GDM1 (cell line): ENCODE measurements at places on chromosomes 2 and 18.

DNA sequence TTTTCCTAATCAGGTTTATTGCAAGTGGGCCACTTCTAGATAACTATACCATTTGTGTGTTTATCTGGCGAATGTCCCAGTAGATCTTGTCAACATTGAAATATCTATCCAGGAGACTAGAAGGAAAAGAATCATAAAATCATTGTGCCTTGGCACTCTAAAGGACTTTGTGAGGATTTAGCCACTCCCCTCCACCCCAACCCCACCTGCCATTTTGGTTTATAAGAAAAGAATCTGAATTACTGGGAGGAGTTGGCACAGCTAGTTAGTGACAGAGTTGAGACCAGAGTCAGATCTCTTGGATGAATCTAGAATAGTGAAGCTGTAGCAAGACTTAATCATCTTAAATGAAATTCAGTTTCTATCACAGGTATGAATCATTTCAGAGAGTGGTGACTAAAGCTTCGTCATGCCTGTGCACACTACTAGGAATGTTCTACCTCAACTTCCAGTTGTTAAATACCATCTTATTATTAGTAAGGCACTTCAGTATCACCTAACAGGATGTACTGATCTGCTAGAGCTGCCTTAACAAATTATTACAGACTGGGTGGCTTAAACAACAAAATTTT, 212.7 kb upstream of the SLC14A2 start:
- DNase-seq = no peak

GRCh38 chr2:195656161-195656858, 716 bp upstream of the SLC39A10 start:
- DNase-seq = no peak

DNA sequence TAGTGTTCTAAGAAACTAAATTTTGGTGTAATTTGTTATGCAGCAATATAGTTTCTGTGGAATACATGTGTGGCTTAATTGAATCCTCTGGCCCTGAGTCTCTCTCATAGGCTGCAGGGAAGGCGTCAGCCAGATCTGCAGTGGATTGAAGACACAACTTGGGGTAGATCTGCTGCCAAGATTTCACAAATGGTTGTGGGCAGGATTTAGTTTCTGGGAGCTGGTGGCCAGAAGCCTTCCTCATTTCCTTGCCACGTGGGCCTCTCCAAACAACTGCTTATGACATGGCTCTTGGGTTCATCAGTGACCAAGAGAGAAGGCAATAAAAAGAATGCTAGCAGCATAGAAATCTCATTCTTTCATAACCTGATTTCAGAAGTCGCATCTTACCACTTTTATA, 28.2 kb downstream of the CCDC102B start:
- no peak for DNase-seq

- DNase-seq = peak; percentile 45
Measured at GRCh38 chr18:9673296-9674251, 34.5 kb upstream of the RAB31 start.

DNA sequence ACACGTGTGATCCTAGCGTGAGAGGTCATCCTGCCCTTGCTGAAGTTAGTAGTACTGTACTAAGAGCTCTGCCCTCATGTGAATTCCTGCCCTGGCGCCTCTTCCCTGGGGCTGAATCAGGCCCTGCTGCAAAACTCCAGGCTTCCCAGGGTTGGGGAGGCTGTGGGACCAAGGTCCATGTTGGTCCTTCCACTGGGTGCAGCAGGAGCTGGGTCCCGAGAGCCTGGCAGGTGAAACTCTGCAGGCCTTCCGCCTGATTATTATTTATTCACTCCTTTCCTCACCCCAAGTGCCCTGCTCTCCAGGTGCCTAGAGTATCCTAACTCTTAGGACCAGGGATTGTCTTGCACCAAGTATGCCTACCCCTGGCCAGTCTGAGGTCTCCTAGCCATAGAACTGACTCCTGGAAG, 5.3 kb upstream of the CNNM3 start:
- no peak for DNase-seq

DNA sequence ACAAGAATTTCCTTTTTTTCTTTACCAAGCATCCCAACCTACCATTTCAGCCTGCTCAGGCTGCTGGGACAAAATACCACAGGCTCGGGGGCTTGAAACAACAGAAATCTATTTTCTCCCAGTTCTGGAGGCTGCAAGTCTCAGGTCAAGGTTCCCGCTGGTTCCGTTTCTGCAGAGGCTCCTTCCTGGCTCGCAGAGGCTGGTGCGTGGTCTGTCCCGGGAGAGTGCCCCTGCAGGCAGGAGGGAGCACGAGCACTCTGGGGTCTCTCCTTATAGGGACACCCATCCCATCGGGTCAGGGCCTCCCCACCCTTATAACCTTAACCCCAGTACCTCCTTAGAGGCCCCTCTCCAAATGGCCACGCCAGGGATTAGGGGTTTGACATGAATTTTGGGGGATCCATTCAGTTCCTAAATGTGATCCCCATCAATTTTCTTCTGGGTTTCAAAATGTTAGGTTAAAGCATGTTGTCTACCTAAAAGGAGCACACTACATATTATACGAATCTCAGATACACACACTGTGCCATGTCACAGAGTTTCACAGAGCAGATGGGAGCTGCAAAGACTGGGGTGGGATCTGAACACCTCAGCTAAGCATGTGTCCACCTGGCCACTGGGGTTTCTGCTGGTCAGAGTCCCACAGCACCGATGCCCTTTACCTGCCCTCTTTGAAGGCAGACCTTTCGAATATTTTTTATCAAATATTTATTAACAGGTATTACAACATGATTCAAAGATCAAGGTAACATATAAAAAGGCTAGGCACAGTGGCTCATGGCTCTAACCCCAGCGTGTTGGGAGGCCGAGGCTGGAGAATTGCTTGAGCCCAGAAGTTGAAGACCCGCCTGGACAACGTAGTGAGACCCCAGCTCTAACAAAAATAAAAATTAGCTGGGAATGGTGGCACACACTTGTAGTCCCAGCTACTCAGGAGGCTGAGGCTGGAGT, 17.6 kb upstream of the ADI1 start:
- no peak for DNase-seq

DNA sequence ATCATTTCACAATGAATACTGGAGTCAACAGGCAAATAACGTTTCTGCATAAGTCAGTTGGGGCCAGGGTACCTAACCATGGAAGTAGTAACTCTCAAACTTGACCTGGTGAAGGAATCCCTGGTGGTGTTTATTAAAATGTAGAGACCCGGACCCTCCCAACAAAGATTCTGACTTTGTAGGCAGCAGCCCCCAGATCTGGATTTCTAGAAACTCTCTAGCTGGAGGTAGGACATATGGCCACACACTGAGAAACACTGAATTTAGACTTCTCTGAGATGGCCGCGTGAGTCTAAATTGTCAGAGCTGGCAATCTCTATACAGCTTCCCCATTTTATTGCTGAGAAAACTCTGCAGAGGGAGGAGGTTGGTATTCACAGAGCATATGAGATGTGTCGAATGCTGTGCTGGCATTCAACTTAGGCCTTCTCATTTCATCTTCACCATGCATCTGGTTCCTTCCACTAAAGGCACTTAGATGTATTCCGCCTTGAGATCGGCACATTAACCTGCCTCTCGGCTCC, 278.1 kb downstream of the CYRIA start:
- no peak for DNase-seq

GRCh38 chr2:69114534-69114933, 101.6 kb downstream of the ANTXR1 start:
- DNase-seq = no peak

- no peak for DNase-seq
Measured at GRCh38 chr2:181742361-181742760, 62.0 kb upstream of the NEUROD1 start.

DNA sequence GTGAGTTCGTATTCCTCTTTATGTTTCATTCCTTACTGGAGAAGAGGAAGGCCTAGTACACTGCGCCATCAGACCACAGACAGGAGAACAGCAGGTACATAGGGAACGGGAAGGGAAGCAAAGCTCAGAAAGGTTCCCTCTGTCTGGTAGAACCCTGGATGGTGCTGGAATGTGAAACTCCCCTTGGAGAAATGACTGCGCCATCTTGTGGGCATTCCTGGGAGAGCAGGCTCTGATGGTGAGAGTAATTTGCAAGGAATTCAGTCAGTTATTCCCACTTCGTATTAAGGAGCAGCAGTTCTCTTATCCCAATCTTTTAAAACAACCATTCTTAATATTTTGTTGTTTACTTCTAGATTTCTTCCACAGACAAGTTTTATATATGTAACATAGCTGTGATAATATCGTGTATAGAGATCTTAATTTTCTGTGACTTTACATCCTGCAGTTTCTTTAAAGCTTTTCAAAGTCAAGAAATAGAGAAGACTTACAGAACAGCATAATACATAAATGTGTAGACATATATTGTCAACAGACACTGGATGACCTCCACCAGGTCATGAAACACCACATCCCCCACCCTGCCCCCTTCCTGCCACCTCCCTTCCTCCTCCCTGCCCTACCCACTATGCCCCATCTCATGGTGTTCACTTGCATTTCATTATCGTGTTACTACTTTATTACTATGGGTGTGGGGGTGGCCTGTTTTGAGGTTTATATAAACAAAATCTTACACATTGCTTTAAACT, 83.9 kb downstream of the ARHGEF4 start:
- no peak for DNase-seq

DNA sequence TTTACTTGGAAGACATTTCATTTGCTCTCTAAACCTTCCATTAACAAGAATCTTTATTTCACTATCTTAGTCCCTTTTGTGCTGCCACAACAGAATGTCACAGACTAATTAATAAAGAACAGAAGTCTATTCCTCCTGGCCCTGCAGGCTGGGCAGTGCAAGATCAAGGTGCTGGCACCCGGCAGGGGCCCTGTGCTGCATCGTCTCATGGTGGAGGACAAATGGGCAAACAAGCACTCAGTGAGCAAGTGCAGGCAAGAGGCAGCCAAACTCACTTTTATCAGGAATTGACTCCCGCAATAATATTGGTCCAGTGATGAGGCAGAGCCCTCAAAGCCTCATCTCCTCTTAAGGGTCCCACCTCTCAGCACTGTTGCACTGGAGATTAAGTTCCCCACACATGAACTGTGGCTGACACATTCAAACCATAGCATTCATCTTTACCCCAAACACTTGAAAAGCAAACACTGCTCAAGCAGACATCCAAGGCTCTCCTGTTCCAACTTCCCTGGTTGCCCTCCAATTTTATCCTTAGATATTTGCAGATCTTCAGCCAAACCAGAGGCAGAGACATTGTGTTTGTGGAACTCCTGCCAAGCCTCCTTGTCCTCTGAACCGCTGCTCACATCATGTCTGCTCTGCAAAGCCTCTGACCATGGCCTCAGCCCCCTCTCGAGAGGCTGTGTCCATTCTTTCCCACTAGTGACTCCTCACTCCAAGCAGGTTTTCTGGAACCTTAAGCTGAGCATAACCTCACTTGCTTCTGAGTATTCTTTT, 404.4 kb upstream of the SOX11 start:
- no peak for DNase-seq

- DNase-seq = no peak
Measured at GRCh38 chr2:14234911-14235310, 397.6 kb upstream of the LRATD1 start.

DNA sequence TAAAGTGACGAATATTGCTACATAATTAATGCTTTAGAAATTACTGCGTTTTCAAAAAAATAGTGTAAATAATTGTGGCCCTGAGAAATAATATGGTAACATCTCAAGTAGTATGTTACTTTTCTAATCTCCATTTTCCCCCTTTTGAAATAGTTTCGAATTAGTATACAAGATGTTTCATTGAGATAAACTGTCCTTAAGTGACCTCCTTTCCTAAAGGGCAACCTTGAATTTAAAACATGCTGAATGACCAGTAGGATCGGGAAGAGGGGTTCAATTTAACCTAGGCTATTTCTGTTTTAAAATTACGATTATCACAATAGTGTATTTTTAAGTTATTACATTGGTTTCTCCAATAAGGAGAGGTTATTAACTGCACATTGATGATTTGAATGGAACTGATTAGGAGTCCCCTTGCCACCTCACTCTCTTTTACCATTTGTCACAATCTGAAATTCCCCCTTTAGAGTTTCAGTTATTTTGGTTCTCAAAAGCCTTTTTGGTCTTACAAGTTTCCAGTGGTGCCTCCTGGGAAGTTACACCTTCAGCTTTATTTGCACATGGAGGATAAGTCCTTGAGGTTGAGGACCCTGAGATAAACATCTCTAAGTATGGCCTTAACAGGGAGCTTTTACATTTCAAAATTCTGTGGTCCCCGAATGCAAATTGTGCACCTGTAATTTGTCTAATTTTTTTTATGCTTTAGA, 2.3 kb downstream of the ACTR3 start:
- DNase-seq = no peak

- no peak for DNase-seq
Measured at GRCh38 chr2:18362696-18363095, 197.8 kb downstream of the RDH14 start.

GRCh38 chr18:37403100-37403781, 162.4 kb downstream of the CELF4 start:
- DNase-seq = no peak
